Activated CD8-positive, alpha-beta memory T cell treated with anti-CD3 and anti-CD28 coated beads, Interleukin-2, amount 10 ng/mL, durations not matched to agents 7 days and 5 days (primary cell): ENCODE measurements at places on chromosomes 5 and 9. TPM values are rescaled to one million over a fixed set of nuclear protein-coding genes. Genes with fewer than 3 reads are reported as not detected.

GRCh38 chr9:85425153-85425611 lies 316.6 kb downstream of the AGTPBP1 start:
- H3K4me3 ChIP-seq = no peak overlapping the region
- peak; percentile 63 for DNase-seq
- peaks cover 7% of the 10 kb centered on the region for H3K4me1 ChIP-seq
- no peak overlapping the region for H3K27ac ChIP-seq

DNA sequence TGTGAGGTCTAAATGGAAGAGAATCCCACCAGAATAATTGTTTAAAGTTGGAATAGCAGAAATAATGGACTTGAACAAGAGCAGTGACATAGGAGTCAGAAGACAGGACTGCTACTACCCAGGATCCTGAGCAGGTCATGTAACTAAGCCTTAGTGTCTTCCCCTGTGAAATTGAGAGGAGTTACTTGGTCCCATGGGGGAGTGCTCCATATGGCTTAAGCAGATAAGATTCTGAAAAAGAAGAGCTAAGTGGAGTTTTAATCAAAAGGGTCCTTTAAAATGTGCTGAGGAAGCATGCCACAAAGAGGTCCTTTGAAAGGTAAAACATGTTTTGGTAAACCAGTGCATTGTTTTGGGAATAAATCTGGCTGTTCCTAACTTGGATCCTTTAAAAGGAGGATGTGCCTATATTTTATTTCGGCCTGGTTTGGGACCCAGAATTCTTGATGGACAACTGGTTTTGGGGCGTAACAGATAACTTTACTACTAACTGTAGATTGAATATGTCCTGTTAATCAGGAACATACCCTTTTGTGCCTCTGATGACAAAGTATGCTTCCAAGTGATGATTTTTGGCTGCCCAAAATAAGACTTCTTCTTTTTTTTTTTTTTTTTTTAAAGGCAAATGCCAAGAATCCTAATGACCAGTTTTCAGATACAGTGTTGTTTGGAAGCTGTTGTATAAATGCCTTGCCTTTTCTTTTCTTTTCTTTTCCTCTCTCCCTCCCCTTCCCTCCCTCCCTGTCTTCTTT lies 5.7 kb downstream of the RCL1 start:
- H3K27ac ChIP-seq = peak overlapping the region; percentile 4
- H3K4me1 ChIP-seq = peaks cover 26% of the 10 kb centered on the region
- H3K36me3 ChIP-seq = peaks cover 7% of the 10 kb centered on the region
- H3K27me3 ChIP-seq = no peaks in the 10 kb centered on the region
- H3K4me3 ChIP-seq = no peak overlapping the region

GRCh38 chr5:82313016-82313415 lies 34.9 kb upstream of the RPS23 start:
- peaks cover 4% of the 10 kb centered on the region for H3K36me3 ChIP-seq
- no peak for DNase-seq
- H3K4me1 ChIP-seq = peaks cover 2% of the 10 kb centered on the region
- no peaks in the 10 kb centered on the region for H3K27me3 ChIP-seq
- H3K4me3 ChIP-seq = no peak overlapping the region

GRCh38 chr5:147685993-147686392 lies 96.5 kb downstream of the JAKMIP2 start:
- no peak overlapping the region for H3K4me3 ChIP-seq
- no peaks in the 10 kb centered on the region for H3K36me3 ChIP-seq
- H3K4me1 ChIP-seq = no peaks in the 10 kb centered on the region
- no peak for DNase-seq
- H3K27me3 ChIP-seq = no peaks in the 10 kb centered on the region

Gene CRHBP
- 0.20 TPM for total RNA-seq
